Activated T-cell treated with anti-CD3 and anti-CD28 coated beads, Interleukin-2, amount 50 U/mL, for 48 hours (primary cell): ENCODE measurements at places on chromosomes 3 and 15.

- DNase-seq = no peak
Measured at GRCh38 chr15:24224161-24224560, 451.4 kb upstream of the NPAP1 start.

DNA sequence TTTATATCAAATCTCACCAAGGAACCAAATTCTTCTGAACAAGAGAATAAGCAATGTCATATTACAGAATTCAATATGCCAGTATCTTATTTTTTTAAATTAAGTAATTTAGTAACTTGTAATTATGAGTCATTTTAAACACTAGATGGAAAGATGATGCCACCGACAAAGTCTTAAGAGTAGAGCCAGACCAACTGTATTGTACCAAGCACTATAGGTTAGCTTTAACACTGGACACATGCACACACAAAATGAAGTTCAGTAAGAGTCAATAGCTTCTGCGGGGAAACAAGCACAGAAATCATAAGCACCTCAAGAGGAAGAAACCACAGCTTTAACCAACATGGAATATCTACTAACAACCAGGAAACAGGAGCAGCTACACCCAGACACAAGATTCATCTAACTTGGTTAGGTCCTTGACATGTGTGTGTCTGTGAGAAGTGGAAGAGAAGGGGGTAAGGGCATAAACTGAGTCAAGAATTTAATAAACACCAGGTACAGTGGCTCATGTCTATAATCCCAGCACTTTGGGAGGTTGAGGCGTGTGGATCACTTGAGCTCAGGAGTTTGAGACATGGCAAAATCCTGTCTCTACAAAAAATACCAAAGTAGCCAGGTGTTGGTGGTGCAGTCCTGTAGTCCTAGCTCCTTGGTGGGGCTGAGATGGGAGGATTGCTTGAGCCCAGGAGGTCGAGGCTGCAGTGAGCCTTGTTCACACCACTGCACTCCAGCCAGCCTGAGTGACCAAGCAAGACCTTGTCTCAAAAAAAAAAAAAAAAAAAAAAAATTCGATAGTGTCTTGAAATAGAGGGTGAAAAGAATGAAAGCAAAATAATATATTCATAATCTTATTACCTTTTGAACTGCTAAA is 28.9 kb downstream of the DENND4A start:
- DNase-seq = no peak

GRCh38 chr15:60656041-60656440 is 177.1 kb upstream of the ICE2 start:
- no peak for DNase-seq

DNA sequence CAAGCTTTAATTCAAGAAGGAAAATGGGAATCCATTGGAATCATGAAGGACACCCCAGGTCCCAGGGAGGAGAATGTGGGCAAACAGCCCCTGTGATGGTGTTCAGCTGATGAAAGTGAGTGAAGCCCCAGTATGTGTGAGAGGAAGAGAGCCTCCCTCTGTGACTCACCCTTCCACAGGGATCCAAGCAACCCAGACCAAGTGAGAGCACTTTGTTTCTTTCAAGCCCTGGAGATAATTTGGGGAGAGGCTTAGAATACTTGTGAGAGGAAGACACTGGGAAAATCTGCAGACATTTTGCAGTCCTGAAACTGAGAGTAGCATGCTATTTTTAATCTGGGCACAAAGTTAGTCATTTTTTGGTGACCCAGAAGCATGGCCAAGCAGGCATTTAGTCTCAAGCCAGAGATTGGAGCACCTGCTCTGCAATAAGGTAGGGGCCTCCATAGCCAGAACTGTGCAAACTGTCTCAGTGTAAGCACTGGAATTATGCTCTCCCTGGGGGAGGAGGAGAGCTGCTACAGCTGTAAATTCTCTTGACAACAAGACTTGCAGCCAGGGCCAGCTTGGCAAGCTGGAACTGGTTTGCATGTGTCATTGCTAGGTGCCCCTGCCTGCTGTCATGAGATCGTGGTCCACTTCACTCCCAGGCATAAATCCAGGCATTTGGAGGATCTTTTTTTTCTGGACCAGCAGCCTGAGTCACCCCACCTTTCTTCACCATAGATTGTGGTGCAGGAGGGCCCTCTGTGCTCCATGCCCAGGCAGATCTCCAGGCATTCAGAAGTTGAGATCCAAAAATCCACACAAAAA is 537.8 kb upstream of the DPPA4 start:
- DNase-seq = no peak

DNA sequence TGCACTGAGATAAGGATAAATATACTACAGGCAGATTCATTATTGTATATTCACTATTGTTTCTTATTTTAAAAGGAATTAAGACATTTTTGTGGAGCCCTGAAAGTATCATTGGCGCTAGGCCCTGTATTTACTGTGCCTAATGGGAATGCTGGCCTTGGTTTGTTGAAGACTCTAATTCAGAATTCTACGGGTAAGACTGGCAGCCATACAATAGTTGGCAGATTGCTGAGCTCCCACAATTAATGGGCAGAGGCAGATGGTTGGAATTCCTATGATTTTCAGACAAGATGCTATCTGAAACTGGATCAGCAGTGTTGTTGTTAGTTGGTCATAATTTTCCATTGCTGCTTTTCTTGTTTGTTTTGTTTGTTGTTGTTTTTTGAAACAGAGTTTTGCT is 14.7 kb downstream of the PGBD4 start:
- DNase-seq = no peak
